ENCODE measurements at places on chromosomes 16 and 17.

DNA sequence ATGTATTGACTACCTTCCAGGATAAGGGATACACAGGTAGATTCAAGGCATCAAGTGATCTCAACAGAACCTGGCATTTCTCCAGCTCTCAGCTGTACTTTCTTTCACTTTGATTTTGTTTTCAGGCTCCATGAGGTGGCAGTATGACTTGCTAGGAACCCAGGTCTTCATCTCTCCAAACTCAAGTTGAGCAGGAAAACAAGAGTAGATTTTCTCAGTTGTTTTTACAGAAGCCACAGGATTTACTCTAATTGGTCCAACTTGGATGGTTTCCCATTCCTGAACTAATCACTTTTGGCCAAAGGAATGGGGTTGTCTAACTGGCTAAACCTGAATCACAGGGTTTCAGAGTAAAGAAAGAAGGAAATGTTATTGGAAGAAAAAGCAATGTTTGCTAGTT lies 146.6 kb downstream of the TRIM37 start:
- DNase-seq = no peak

DNA sequence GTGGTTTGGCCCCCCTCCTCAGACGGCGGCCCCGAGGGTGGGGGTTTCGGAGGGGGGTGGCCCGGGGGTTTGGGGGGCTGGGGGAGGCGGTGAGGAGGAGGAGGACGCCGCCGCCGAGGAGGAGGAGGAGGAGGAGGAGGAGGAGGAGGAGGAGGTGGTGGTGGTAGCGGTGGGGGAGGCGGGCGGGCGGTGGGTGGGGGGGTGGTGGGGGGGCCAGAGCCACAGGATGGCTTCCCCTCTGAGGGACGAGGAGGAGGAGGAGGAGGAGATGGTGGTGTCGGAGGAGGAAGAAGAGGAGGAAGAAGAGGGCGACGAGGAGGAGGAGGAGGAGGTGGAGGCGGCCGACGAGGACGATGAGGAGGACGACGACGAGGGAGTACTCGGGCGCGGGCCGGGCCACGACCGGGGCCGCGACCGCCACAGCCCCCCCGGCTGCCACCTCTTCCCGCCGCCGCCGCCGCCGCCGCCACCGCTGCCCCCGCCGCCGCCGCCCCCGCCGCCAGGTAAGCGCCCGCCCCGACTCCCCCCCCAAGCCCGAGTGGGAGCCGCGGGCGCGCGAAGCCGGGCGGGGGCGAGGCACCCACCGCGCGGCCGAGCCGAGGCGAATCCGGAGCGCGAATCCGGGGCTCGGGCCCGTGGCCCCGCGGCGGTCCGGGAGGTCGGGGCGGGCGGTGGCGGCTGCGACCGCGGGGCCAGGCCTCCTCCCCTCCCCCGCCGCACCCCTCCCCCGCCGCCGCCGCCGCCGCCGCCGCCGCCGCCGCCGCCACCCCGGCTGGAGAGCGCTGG lies 3.8 kb upstream of the CHD3 start:
- DNase-seq = peak; percentile 46

GRCh38 chr16:17194190-17194780 lies 276.5 kb downstream of the XYLT1 start:
- DNase-seq = peak; percentile 73

- no peak for DNase-seq
Measured at GRCh38 chr17:31366088-31366487, 25.4 kb upstream of the RAB11FIP4 start.

GRCh38 chr17:48051706-48052486 lies 3.7 kb downstream of the NFE2L1 start:
- no peak for DNase-seq
